Stimulated activated CD4-positive, alpha-beta T cell treated with anti-CD3 and anti-CD28 coated beads, Interleukin-1b, Interleukin-23, amount 100 ng/mL, for 1 hour (primary cell): ENCODE measurements at places on chromosomes 5 and 9.

GRCh38 chr9:96073531-96074480, 198.3 kb downstream of the ERCC6L2 start:
- no peak for DNase-seq

- DNase-seq, result no peak
These were observed 3.0 kb upstream of the UBE2R2 start for GRCh38 chr9:33813712-33814641.

DNA sequence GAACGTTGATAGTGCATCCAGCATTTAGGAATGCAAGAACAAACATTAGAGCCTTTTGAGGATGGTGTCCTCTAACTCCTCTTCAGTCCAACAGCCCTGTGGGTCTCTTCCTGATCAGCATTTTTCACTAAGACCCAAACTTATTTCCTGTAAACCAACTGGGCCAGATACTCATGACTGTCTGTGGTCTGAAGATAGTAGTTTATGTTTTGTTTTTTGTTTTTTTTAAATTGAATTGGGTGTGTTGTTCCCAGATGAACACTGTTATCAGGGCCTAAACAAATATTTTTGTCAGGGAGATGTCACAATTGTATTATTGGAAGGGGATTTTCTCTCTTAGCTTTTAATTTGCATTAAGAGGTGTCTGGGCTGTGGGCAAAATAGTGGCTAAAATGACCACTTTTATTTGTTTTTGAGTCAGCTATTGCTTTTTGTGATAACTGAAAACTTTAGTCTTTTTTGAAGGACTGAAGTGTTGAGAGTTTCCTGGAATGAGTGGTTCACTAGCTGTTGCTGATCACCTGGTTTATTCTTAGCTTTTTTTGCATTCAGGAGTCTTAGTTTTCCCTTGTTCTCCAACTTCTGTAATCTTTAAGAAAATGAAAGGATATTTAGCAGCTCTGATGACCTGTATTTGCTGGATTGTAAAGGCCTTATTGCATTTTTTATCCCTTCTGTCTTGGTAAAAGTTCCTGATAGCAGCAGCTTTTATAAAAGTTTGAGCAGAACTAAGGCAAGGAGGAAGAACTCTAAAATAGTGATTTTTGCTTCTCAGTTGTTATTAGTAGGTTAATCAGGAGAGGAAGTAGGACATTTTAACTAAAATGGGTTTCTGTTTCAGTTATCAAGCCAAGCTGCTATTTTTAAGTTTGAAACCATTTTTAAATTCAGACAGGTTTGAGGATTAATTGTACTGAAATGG, 5.5 kb downstream of the MAN2A1 start:
- no peak for DNase-seq

DNA sequence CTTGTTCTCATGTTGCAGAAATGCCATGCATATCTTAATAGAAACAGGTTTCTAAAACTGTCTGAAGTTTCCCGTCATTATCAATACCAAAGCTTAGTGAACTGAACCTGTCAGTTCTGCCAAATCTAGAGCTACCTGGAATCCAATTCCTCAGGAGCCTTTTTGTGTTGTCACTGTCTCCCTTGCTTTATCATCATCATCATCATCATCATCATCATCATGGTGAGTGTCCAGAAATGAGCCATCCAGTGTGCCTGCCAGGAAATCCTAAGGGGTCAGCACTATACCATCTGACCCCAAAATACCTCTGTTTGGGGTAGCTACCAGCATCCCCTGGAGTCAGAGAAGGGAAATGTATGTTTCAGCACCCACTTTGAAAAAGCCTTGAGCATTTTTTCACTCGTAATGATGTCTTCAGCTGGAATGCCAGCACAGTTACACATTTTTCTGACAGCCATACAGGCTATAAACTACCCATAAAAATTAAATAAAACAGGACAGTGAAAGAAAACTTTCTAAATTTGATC, 150.3 kb downstream of the NR2F1-AS1 start:
- DNase-seq, result no peak

DNA sequence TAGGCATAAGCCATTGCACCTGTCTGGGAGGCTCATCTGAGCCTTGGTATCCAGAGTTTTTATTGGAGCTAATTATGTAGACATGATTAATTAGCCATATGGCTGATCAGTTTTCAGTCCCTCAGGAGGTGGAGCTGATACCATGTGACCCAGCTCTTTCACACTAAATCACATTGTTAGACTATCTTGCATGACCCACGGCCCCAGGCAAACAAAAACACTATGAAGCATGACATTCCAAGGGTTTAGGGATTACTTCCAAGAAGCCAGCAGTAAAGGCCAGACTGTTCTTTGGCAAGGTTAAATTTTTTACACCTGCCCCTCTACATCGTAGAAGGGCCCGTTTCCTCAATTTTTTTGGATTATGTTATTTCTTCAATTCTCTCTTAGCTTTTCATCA, 5.0 kb upstream of the C5orf24 start:
- no peak for DNase-seq

- no peak for DNase-seq
These were observed 63.3 kb downstream of the DCP2 start for GRCh38 chr5:113039934-113040285.

- no peak for DNase-seq
These were observed 15.3 kb downstream of the ABLIM3 start for GRCh38 chr5:149156435-149157083.

DNA sequence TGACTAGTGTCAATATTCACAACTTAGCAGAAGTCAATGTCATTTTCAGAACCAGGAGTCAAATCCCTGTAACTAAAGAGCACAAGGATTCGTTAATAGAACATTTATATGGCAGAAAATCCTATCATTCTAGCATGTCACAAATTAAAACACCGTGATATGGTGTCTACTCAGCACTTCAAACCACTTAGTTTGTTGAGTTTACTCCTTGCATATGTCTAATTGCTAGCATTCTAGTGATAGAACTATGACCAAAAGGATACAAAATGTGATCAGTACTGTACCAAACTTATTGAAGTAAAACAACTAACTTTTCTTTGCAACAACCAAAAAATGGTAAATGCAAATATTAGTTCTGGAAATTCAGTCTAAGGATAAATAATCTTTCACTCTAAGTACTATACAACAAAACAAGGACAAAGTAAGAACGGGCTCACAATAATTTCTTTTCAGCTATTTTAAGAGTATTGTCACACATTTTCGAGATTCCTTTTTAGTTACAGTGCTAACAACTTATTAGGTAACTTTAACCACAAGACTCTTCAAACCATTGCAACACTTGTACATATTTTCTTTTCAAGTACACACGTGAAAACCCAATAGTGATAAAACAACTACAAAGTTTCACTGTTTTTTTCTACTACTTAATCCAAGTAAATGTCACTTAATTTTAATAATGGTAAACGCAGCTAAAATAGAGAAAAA, 845.2 kb upstream of the CDH10 start:
- no peak for DNase-seq
